ENCODE measurements at places on chromosomes 7 and 10. TPM values are rescaled to one million over a fixed set of nuclear protein-coding genes. Genes with fewer than 3 reads are reported as not detected.

GRCh38 chr10:49353026-49353894 is 42.6 kb downstream of the DRGX start:
- DNase-seq = no peak

DNA sequence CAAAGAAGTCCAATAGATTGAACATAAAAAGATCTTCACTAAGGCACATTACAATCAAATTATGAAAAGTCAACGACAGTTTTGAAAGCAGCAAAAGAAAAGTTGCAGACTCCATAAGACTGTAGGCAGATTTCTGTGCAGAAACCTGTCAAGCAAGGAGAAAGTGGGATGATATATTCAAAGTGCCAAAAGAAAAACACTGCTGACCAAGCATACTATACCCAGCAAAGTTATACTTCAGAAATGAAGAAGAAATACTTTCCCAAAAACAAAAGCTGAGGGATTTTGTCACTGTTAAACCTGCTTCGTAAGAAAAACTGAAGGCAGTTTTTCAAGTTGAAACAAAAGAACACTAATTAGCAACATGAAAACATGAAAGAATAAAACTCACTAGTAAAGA is 145.5 kb downstream of the ZEB1 start:
- DNase-seq = no peak

- DNase-seq = no peak
These were observed 157.0 kb upstream of the CACNA2D1 start for GRCh38 chr7:82600531-82600930.

DNA sequence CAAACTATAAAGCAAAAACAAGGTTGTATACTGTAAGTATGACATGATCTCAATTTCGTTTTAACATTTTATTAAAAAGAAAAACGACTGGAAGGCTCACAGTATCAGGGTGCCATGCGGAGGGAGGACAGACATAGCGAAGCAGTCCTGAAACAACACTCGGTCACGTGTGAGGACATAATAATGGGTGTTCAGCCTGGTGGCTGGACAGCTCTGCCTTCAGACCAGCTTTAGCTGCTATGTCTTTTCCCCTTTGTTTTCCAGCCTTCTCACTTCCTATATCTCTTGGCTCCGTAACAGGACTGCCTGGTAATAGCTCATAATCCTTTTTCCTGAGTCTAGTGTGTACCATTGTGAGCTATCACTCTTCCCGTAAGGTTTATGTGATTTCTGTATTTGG is 18.4 kb upstream of the KLF14 start:
- DNase-seq = no peak

DNA sequence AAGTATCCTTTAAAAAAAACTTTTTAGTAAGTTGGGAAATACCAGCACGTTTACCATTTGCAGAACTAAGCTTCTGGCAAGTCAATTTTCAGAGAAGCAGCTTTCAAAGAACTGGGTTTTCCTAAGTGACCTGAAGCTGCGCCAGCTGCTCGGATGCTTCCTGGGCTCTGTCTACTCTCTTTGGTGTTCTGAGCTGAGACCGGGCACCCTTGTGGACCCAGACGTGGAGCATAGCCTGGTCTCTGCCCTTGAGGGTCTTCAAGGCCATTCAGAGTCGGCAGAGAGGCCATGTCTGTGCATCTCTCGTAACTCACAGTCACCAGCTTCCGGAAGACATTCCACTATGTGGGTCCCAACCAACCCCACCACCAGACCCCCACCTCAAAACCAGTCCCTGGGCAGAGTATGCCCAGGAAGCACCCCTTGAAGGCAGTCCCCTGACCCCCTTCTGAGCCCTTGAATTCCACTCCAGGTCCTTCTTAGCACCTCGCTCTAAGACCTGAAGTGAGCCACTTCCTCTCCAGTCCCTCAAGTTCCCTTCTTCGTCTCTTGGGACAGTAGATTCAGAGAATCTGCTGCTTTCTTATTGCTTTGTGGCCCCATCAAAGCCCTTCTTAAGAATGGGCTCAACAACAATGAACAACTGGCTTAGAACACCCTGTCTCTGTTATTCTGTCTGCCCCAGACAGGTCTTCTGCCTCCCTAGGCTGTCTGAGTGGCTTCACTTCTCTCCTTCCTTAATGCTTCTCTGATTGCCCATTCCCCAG is 8.5 kb downstream of the CALML5 start:
- DNase-seq = no peak

- no peak for DNase-seq
These were observed 1.5 kb downstream of the NEUROG3 start for GRCh38 chr10:69571618-69572158.

GRCh38 chr7:149884541-149884940 is 10.8 kb downstream of the ATP6V0E2 start:
- DNase-seq = no peak

DNA sequence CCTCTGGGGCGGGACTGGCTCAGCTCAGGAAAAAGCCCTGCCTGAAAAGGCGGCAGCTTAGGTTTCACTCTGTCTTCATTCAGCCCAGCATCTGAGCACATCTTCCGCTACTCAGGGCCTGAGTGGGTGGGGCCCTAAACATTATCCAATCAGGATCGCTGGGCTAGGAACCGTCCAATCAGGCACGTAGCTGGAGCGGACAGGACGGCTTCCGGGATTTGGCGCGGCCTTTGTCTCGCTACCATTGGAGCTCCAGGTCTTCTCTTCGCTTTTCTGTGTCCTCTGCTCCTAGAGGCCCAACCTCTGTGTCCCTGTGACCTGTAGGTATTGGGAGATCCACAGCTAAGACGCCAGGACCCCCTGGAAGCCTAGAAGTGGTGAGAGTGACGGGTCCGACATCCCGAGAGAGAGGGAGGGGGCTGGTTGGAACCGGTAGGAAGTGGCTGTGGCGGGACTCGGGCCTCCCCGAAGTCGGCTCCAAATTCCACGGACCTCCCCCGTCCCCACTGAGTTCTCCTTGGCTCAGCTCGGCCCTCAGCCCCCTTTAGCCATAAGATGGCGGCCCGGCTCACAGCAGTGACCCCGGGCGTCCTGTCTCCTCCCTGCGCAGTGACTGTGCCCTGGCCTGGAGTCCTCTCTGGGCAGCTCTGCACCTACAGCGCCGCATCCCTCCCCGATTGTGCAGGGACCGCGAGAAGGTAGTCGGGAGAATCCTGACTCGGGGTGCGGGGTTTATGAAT is 99.1 kb downstream of the ZNF680 start:
- peak; percentile 20 for DNase-seq

DNA sequence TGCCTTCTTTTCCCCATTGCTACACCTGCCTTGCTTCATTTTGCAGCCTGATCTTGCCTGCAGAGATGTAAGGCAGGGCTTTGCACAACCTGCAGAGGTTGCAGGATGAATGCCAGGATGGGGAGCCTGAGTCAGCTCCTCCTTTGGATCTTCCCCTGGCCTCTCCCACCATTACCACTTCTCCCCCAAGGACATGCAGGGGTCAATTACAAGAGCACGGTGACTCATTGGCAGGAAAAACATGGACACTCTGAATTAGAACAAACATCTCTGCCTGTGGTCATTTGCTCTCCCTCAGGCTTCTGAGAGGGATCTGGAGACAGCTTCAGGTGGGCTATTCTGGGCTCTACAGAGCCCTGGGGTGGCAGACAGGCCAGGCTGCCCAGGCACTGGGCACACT is 89.2 kb downstream of the HERPUD2 start:
- no peak for DNase-seq

GRCh38 chr7:122299624-122300210 is 4.8 kb downstream of the FEZF1 start:
- no peak for DNase-seq

DNA sequence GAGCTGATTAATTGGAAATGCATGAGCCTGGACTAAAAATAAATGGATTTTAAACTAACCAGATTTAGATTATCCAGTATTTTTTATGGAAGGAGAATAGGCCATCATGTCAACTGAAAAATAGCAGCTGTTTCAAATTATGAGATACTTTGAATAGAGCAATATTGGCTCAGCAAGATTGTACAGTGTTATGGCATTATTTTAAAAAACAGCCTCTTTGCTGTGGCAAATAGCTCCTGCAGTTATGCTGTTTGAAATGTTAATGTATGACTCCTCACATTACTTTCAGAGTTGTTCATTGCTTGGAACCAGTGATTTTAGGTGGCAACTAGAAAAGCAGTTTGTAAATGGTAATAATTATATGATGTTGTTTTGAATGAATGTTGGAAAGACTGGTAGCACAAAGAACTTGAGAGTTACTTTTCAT is 244.5 kb downstream of the KIAA1217 start:
- no peak for DNase-seq

- DNase-seq = peak; percentile 90
These were observed 2.4 kb downstream of the CHST12 start for GRCh38 chr7:2405601-2406345.

GRCh38 chr7:69776611-69777010 is 178.3 kb downstream of the AUTS2 start:
- DNase-seq = no peak

- DNase-seq = no peak
These were observed 437.5 kb upstream of the MBL2 start for GRCh38 chr10:53209944-53210611.

DNA sequence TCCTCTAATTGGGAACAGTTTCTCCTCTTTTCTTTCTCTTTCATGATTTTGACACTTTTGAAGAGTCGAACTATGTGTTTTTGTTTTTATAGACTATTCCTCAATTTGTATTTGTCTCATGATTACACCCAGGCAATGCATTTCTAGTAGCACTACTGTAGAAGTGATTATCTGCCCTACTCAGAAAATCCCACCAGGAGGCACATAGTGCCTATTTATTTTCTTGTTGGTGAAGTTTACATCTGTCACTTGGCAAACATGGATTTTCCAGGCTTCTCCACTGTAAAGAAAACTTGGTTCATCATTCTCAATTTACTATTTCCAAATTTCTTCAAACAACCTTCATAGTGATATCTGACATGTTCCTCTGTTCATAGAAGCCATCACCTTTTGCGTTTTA is 893.9 kb downstream of the CCSER2 start:
- no peak for DNase-seq

- DNase-seq = no peak
These were observed 725.4 kb downstream of the INHBA start for GRCh38 chr7:40977533-40977932.

DNA sequence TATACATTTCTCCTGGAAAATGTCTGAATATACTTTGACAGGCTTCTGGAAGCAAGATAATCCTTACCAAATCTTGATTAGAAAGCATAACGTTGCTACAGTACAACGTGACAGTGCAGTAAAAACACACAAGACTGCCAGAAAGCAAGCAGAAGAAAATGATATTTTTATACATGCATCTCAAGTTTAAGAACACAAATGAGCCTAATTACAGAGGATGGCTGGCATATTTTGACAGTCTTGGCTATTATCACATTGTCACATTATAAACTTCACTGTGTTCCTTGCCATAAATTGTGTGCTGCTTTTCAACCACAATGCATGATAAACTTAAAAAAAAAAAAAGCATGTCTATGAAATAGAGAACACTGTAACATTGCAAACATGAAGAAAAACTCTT is 4.3 kb downstream of the IKZF5 start:
- no peak for DNase-seq

DNA sequence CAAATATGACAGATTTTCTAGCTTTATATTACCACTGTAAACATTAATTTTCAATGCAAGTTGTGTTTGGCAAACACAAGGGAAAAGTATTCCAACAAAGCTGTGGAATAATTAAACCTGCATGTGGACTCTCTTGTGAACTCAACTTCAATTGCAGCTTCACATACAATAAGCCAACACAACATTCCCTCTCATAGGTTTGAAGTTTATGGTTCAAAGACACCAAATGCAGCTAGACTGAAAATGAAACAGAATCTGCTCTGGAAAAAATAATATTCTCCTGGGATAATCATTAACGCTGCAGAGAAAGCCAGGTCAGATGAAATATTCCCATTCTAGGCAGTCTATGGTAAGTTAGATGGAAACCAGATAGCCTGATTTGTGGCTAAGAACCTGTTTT is 105.8 kb upstream of the VIPR2 start:
- no peak for DNase-seq

SRRT gene
- 292 TPM for total RNA-seq

DNA sequence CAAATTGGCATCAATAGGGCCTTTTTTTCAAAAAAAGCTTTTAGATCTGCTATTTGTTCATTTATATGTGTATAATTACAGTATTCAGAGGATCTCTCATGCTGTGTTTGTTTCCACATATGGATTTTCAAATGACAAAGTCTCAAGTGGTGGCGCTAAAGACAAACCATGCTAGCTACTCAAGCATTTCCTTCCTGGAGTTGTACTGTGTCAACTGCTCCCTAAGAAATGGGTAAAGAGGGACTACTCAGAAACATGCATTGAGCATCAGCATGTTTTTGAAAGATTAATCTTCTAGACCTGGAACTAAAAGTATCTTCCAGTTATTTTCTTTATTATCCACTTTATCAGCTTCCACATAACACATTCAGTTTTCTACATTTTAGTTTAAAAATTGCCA is 12.7 kb downstream of the CNTNAP2 start:
- no peak for DNase-seq

All from activated CD8-positive, alpha-beta T cell treated with anti-CD3 and anti-CD28 coated beads, Interleukin-2, amount 10 ng/mL, durations not matched to agents 7 days and 5 days (primary cell).